Activated naive CD8-positive, alpha-beta T cell treated with anti-CD3 and anti-CD28 coated beads for 36 hours (primary cell): ENCODE measurements at places on chromosomes 7 and 10. TPM values are rescaled to one million over a fixed set of nuclear protein-coding genes. Genes with fewer than 3 reads are reported as not detected.

DNA sequence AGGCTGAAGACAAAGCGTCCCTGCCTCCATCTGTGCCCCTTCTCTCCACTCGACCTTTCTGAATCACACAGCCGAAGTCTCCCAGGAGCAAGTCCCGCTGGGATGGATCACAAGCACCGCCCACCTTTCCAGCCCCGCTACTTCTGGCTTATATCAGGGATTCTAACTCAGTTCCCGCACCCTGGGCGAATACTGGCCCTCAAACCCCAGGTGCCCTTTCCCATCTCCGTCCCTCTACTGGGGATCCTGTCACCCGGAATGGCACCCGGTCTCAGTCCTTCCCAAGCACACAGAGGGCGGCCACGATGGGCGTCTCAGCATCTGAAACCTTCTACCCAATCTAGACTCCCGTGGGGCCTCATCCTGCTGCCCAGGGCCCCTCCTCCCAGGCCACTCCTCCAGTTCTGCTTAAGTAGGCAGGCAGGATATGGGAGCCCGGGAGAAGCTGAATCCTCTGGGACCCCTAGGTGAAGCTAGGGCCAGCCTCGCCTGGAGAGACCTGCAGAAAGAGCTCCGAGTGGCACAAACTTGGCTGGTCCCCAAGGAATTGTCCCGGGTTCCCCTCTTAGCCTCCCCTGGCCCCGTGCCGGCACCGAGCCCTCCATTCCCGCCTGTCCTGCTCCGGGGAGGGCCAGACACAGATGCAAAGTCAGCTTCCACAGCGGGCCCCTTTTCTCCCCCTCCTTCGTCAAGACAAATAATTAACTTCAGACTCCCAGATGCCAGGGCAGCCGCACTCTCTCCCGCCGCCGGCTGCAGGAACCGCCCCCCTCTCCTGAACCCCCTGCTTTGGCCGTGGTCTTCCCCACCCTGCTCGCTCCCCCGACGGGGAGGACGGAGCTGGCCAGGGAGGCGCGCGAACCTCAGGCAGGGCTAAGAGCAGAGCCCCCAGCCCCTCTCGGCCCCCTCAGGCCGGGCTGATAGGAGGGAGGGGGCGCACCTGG, 612 bp downstream of the KCP start:
- DNase-seq: no peak

KIF11 gene
- 55.6 TPM for total RNA-seq

- DNase-seq: no peak
Measured at GRCh38 chr10:125155101-125155500, 5.3 kb downstream of the CTBP2 start.

DNA sequence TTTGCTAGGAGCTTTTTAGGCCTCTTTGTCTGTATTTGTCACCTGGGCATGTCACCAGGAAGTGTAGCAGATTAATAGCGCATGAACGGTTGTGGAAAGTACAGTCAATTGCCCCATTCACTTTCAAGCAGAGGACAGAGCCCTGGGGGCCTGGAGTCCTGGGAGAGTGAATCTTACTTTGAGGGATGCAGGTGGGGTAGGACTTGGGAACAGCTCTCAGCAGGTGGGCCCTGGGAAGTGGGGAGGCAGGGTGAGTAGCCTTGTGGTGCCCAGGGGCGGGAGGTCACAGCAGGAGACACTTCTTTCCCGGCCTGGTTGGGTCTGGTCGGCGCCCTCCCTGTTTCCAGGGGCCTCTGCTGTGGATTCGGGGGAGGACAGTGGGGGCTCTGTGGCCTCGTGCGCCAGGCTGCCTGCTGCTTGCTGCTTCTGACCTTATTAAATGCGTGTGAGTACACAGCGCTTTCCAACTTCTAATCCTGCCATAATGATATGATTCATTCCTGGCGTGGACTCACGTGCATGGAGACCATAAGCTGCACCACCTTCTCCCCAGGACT, 51.6 kb upstream of the AQP1 start:
- DNase-seq: no peak

SSC4D gene
- 0.40 TPM for total RNA-seq

GRCh38 chr7:97460433-97460832, 271.5 kb upstream of the TAC1 start:
- DNase-seq: no peak

AKR1C8 gene
- total RNA-seq: 0.22 TPM

DNA sequence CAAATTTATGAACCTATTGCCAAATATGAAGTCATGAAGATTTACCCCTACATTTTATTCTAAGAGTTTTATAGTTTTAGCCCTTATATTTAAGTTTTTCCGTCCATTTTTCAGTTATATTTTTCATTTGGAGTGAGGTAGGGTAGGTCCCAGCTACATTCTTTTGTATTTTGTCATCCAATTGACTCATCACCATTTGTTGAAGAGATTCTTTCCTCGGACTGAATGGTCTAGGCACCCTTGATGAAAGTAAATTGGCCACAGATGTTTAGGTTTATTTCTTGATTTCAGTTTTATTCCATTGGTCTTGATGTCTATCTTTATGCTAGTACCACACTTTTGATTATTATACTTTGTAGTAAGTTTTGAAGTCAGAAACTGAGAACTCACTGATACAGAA, 22.7 kb downstream of the CYP2C19 start:
- DNase-seq: no peak

DNA sequence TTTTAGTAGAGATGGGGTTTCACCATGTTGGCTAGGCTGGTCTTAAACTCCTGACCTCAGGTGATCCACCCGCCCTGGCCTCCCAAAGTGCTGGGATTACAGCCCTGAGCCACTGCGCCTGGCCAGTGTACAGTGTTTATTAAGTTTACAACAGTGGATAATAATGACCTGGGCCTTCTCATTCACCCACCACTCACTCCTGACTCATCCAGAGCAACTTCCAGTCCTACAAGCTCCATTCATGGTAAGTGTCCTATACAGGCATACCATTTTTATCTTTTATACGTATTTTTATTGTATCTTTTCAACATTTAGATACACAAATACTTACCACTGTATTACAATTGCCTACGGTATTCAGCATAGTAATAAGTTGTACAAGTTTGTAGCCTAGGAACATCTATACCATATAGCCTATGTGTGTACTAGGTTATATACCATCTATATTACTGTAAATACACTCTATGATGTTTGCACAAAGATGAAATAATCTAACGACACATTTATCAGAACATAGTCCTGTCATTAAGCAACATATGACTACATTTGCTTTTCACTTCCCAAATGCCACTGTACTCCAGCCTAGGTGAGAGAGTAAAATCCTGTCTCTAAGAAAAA, 17.1 kb downstream of the HOXA1 start:
- DNase-seq: no peak

TMEM248 gene
- 82.6 TPM for total RNA-seq

TMEM106B gene
- 27.7 TPM for total RNA-seq

DNA sequence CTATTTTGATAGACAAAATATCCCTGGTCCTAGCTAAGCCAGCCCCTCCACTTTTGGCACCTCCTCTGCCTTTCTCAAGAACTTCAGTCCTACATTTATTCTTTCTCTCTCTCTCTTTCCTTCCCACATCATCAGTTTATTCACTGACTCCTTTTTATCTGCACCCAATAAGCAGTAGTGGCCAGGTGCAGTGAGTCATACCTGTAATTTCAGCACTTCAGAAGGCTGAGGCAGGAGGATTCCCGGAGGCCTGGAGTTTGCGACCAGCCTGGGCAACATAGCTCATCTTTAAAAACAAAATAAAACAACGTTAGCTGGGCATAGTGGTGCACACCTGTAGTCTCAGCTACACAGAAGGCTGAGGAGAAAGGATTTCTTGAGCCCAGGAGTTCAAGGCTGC, 19.4 kb upstream of the NRP1 start:
- no peak for DNase-seq

DNA sequence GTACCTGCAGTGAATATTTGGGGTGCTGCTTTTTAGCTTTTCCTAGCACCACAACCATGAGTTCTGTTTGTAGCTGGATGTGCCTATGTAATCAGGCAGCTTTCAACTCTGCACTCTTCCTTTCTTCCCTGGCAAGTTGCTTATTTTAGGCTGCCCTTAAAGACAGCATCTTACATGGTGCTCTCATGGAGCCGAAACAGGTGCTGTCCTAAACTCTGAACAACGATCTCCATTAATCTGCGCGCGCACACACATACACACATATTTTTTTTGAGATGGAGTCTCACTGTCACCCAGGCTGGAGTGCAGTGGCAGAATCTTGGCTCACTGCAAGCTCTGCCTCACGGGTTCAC, 9.1 kb downstream of the RPS24 start:
- DNase-seq: no peak

TMEM130 gene
- not detected for total RNA-seq

DNA sequence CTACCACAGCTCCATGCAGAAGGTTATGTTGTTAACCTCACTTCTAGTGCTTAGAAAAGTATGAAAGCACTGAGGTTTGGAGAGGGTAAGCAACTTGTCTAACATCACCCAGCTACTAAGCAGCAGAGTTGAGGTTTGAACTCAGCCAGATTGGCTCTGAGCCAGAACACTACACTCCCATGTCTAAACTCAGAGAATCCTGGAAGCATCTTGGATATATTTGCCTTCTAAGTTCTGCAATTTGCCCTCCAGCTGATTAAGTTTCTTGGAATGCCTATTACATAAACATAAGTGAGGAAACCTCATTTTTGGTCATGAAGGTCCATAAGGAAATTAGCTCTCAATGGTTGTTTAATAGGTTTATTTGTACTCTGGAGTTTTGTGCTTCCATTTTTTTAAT, 78.1 kb upstream of the PHYHIPL start:
- DNase-seq: no peak

- DNase-seq: no peak
Measured at GRCh38 chr7:27312820-27313219, 70.2 kb downstream of the EVX1 start.

DNA sequence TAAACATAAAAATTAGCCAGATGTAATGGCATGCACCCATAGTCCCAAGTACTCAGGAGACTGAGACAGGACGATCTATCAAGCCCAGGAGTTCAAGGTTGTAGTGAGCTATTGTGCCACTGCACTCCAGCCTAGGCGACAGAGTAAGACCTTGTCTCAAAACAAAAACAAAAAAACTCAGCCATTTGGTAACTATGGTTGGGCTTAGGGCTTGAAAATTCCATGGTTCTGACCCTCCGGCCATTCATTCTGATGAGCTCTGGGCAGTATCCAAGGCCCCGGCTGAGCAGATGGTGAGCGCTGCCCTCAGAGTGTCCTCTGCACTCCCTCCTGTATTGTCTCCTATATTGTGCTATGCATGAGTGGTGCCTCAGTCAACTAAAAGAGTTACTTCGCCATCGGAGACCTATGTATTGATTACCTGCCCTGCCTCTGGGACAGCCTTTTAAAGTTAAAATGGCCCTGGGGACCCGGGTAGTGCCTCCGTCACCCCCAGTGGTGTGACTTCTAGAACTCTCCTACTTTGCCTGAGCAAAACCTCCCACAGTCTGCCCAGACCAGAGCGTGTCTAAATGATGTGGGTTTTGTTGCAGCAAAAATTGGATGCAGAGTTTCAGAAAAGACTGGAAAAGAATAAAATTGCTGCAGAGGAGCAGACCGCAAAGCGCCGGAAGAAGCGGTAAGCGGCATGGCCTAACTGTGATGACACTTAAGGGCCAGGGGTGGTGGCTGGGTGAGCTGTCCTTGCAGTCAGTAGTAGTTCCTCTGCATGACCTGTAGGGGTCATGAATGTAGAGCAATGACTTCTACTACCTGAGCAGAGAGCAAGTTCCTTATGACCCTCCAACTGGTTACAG, 8.1 kb downstream of the PRKRIP1 start:
- DNase-seq: peak; percentile 32

- DNase-seq: no peak
Measured at GRCh38 chr10:21954132-21954531, 49.4 kb downstream of the DNAJC1 start.

GRCh38 chr10:96831867-96832720, at the start of gene LCOR:
TSS of gene LCOR (plus strand) at chr10:96832298. CDS start at chr10:96949058, 116,760 bp downstream.
- DNase-seq: peak; percentile 90

GRCh38 chr10:23157691-23158369, 34.3 kb upstream of the PTF1A start:
- DNase-seq: no peak

SP8 gene
- not detected for total RNA-seq

DNA sequence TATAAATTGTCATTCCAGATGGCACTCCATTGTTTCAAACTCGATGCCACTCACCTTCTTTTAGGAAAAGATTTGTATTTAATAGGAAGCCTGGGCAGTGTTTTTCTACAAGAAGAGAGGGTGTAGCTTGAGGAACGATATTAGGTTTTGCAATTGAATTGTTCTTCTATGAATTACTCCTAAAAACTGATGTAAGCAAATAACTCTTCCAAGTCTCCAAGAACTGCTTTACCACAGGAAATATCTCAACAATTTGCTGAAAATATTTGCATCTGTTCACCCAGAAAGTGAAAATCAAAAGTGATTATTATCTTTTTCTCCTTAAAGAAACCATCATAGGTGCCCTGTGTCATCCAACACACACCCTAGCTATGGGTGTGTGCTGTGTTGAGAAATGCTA, 261.3 kb upstream of the MEOX2 start:
- DNase-seq: no peak

DNA sequence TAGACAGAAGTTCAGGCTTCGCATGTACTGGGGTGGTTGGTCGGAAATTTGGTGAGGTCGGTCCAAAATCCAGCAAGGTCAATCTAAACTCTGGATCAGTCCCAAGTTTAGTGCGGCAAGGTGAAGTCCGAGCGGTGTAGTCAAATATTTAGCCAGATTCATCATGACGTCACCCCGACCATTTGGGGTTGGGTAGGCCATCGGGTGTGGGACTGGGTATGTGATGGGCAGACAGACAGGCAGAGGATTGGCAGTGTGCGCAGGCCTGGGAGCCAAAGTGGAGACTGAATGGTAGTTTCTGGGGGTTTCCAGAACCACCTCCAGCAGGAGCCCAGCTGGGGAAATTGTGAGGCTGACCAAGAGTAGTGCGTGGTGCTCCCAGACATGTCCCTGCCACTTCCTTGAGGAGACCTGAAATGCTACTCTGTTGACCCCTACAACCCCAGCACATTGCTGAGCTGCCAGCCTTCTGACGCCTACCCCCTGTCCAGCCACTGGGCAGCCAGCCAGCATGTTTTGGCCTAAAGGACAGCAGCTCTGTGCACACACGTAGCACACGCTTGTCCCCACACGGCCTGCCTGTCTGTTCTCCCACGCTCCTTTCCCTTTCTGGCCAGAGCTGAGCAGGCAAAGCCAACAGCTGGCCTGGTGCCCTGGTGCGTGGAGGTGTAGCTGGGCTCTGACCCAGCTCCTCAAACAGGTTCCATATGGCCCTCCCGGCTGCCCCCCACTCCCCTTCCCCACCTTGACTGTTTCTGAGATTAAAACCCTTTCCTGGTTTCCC, 55.9 kb downstream of the FAM241B start:
- no peak for DNase-seq

DNA sequence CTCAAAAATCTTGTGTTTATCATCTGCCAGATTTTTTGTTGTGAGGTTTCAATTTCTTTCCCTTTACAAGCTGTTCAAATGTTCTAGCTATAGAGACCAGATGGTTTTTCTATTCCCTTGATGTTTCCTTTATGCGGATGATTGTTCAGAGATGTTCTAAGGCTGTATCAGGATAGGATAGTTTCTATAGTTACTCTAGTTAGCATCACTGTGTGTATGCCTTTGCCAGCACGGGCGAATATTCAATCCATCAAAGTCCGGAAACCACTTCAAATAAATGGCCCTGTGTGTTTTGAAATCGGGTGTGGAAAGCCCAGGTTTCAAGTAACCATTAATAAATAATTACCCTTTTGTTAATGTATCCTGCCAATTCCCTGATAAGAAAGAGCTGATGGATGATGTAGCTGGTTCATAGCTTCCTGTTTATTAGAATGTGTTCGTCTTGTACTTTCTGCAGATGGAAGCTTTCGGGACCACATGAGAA, 149.8 kb upstream of the PRKCQ start:
- DNase-seq: no peak

GRCh38 chr10:71580415-71580814, 139.2 kb downstream of the C10orf105 start:
- no peak for DNase-seq

GRCh38 chr10:97731346-97732051, 5.4 kb upstream of the ZFYVE27 start:
- peak; percentile 34 for DNase-seq
